Esophagus muscularis mucosa (tissue), 4 donors: ENCODE measurements at places on chromosomes 4 and X.

DNA sequence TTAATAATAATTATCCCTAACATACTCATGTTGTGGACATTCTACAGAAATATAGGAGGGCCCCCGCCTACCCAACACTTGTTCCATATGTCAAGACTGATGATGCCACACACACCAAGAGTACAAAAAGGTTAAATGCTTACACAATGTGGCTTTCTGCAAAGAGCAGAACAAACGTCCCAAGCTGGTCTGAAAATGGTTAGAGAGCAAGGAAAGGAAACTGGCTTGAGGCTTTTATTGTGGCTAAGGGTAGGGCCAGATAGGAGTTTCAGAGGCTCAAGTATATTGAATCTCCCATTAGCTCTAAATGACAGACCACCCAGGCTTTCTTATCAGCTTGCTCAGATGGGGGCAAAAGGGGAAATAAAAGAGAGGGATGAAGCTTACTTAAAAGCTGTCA, 134.1 kb upstream of the C1QTNF7 start:
- DNase-seq, result no peak
- H3K4me3 ChIP-seq, result no peak overlapping the region
- peaks cover 3% of the 10 kb centered on the region for H3K4me1 ChIP-seq
- H3K27ac ChIP-seq, result no peak overlapping the region

DNA sequence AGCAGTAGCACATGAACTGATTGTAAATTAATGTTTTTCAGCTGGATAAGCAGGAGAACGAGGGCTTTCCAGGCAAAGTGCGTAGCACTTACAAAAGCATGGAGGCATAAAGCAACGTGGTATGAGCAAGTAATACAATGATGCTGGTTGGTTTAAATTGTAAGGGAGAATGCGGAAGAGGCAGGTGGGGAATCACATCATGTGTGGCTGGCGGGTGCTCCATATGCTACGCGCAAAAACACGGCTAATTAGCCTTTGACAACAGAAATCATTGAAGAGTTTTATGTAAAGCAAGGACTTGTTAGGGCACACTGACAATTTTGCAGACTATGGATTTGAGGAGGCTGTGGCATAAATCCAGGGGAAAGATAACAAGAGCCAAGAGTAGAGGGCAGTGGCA, 14.6 kb downstream of the SYTL4 start:
- no peak overlapping the region for H3K4me3 ChIP-seq
- no peaks in the 10 kb centered on the region for H3K27me3 ChIP-seq
- no peak overlapping the region for H3K27ac ChIP-seq
- DNase-seq, result no peak

DNA sequence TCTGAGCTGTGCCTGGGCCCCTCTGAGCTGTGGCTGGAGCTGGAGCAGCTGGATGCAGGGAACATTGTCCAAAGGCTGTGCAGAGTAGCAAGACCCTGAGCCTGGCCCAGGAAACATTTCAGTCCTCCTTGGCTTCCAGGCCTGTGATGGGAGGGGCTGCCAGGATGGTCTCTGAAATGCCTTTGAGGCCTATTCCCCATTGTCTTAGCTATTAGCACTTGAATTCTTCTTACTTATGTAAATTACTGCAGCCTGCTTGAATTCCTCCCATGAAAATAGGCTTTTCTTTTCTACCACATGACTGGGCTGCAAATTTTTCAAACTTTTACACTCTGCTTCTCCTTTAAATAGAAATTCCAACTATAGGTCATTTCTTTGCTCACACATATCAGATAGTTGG, 349.8 kb upstream of the KLHL4 start:
- H3K36me3 ChIP-seq, result no peaks in the 10 kb centered on the region
- no peak for DNase-seq
- no peak overlapping the region for H3K27ac ChIP-seq
- no peaks in the 10 kb centered on the region for H3K27me3 ChIP-seq
- H3K4me1 ChIP-seq, result no peaks in the 10 kb centered on the region
- no peak overlapping the region for H3K4me3 ChIP-seq

- no peak overlapping the region for H3K27ac ChIP-seq
- no peaks in the 10 kb centered on the region for H3K27me3 ChIP-seq
- no peak overlapping the region for H3K4me3 ChIP-seq
- no peaks in the 10 kb centered on the region for H3K36me3 ChIP-seq
- no peak for DNase-seq
- H3K4me1 ChIP-seq, result no peaks in the 10 kb centered on the region
Measured at GRCh38 chr4:157713342-157713741, 459.5 kb downstream of the GASK1B start.

GRCh38 chrX:155896512-155896911, 15.4 kb downstream of the VAMP7 start:
- H3K27me3 ChIP-seq, result no peaks in the 10 kb centered on the region
- H3K4me3 ChIP-seq, result no peak overlapping the region
- H3K36me3 ChIP-seq, result no peaks in the 10 kb centered on the region
- DNase-seq, result no peak
- H3K27ac ChIP-seq, result no peak overlapping the region

GRCh38 chrX:136446208-136446607, 41.5 kb upstream of the BRS3 start:
- no peaks in the 10 kb centered on the region for H3K27me3 ChIP-seq
- DNase-seq, result no peak
- no peak overlapping the region for H3K27ac ChIP-seq
- no peaks in the 10 kb centered on the region for H3K36me3 ChIP-seq
- H3K4me3 ChIP-seq, result no peak overlapping the region

GRCh38 chr4:186684889-186685309, 38.8 kb downstream of the FAT1 start:
- DNase-seq, result no peak
- H3K4me1 ChIP-seq, result peaks cover 71% of the 10 kb centered on the region
- peak overlapping the region; percentile 76 for H3K27ac ChIP-seq
- H3K27me3 ChIP-seq, result no peaks in the 10 kb centered on the region
- H3K4me3 ChIP-seq, result peak overlapping the region; percentile 33

GRCh38 chr4:5722328-5722727, 11.3 kb downstream of the EVC start:
- H3K36me3 ChIP-seq, result peaks cover 71% of the 10 kb centered on the region
- no peaks in the 10 kb centered on the region for H3K27me3 ChIP-seq
- no peak for DNase-seq
- H3K27ac ChIP-seq, result no peak overlapping the region

GRCh38 chrX:53085661-53086229, 3.6 kb downstream of the TSPYL2 start:
- no peak for DNase-seq
- H3K4me3 ChIP-seq, result peak overlapping the region; percentile 77
- H3K36me3 ChIP-seq, result peaks cover 22% of the 10 kb centered on the region

DNA sequence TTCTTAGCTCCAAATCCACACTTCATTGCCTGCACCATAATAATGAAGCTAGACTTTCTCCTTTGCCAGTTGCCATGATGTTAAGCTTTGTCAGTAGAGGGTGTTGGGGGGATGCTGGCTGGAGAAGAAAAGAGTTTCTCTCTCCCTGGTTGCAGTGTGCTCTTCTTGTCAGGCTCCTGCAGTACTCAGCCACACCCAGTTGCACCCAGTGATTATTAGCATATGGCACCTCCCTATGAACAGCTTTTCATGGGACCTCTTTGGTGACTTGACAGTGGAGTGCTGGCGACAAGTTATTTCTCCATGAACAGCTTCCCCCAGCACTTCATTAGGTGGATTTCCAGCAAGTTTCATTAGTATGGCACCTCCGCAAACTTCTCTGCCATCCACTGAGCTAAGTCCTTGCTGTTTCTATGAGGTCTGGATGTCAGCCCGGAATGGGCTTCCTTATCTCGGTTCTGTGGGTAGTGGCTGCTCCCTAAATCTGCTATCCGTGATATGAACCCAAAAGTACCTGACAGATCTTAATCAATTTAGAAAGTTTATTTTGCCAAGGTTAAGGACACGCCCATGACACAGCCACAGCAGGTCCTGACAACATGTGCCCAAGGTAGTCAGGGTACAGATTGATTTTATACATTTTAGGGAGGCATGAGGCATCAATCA, 18.8 kb upstream of the OTUD4 start:
- DNase-seq, result no peak
- H3K27ac ChIP-seq, result no peak overlapping the region
- no peaks in the 10 kb centered on the region for H3K36me3 ChIP-seq
- no peaks in the 10 kb centered on the region for H3K4me1 ChIP-seq
- H3K27me3 ChIP-seq, result no peaks in the 10 kb centered on the region

DNA sequence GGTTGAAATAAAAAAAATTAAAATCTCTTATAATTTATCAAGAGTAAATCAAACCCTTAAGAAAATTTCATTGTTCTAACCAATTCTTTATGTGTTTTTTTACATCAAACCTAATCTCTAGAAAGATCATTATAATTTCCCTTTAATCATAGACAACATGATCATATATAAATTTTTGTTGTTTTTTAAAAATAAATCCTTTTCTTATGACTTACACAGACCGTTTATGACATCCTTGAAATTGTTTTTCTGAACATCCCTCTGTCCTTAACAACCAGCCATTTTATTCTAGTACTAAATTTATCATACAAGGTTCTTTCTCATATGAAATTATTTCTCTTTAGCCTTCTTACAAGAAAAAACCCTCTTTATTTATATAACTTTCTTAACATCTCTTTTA, 62.7 kb upstream of the GABRE start:
- H3K36me3 ChIP-seq, result no peaks in the 10 kb centered on the region
- no peak overlapping the region for H3K27ac ChIP-seq
- no peaks in the 10 kb centered on the region for H3K4me1 ChIP-seq
- DNase-seq, result no peak
- H3K27me3 ChIP-seq, result no peaks in the 10 kb centered on the region
- H3K4me3 ChIP-seq, result no peak overlapping the region

- H3K27ac ChIP-seq, result no peak overlapping the region
- no peaks in the 10 kb centered on the region for H3K36me3 ChIP-seq
- no peak for DNase-seq
- no peak overlapping the region for H3K4me3 ChIP-seq
- H3K27me3 ChIP-seq, result no peaks in the 10 kb centered on the region
Measured at GRCh38 chr4:60953826-60954225, 246.3 kb upstream of the ADGRL3 start.

DNA sequence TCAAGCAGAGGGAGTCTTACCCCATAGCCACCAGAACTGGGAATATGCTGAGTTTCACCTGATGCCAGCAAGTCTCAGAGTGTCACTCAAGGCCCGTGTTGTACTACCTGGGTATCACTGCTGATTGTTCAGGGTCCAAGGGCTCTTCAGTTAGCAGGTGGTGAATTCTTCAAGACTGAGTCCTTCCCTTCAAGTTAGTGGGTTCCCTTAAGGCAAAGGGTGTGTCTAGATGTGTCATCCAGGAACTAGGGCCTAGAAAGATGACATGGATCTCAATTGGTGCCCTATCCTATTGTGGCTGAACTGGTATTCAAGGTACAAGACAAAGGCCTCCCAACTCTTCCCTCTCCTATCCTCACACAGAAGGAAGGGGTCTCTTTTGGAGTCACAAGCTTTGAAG, 159.9 kb upstream of the DIPK2B start:
- no peak for DNase-seq
- no peak overlapping the region for H3K27ac ChIP-seq
- no peaks in the 10 kb centered on the region for H3K4me1 ChIP-seq
- H3K27me3 ChIP-seq, result no peaks in the 10 kb centered on the region
- H3K4me3 ChIP-seq, result no peak overlapping the region

- H3K4me1 ChIP-seq, result peaks cover 32% of the 10 kb centered on the region
- no peak overlapping the region for H3K27ac ChIP-seq
- no peaks in the 10 kb centered on the region for H3K36me3 ChIP-seq
- H3K4me3 ChIP-seq, result no peak overlapping the region
Measured at GRCh38 chr4:54779476-54780148, 121.9 kb downstream of the KIT start.

DNA sequence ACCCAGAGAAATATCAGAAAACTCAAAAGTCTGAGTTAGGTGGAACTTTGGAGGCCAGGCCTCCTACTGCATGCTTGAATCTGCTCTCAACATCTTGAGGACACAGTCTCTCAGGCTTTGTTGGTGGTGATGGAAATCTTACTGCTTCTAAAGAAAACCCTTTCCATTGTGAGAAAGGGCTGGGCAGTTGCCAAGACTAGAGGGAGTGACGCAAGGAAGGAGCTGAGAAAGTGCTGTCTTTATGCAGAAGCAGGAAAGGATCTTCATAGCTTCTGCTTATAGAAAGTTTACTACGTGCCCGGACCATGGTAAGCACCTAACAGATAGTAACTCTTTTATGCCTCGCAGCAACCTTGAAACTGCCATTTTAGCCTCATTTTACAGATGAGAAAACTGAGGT, 2.4 kb upstream of the CRMP1 start:
- no peak for DNase-seq
- no peaks in the 10 kb centered on the region for H3K27me3 ChIP-seq
- H3K36me3 ChIP-seq, result no peaks in the 10 kb centered on the region
- H3K27ac ChIP-seq, result no peak overlapping the region
- H3K4me1 ChIP-seq, result peaks cover 17% of the 10 kb centered on the region

DNA sequence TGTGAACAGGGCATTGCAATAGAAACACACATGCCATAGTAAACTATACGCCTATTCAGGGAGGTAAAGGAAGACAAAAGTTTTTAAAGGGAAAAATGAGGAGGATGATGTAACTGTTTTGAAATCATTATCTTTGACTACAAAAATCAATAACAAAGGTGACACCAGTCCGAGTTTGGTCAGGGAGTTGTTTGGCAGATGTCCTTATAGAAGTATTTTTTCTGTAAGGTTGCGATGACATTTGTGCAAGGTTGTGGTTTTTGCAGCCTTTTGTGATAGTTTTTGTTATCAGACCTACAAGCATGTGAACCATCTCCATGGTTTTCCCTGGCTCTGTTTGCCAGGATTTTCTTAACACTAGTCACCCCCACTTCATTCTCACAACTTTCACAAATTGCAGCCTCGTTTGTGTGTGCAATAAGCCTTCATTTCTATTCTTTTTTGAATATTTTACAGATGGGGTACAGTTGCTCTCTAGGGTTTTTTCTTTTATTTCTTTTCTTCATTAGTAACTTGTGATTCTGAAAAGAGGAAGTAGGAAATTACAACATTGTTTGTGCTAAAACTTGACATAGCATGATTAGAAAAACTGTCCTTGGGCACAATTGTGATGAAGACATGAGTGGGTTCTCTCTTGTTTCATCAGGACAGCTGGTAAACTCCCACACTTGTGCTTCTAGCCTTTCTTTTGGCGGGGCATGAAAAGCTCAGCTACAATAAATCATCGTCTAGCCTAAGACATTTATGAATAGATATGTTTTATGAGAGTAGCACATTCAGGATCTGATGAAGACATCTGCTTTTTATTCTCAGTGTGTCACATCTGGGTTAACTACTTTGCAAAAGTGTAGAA, 60.2 kb upstream of the PNPLA4 start:
- H3K27ac ChIP-seq, result no peak overlapping the region
- H3K4me1 ChIP-seq, result no peaks in the 10 kb centered on the region
- no peaks in the 10 kb centered on the region for H3K36me3 ChIP-seq
- no peaks in the 10 kb centered on the region for H3K27me3 ChIP-seq
- H3K4me3 ChIP-seq, result no peak overlapping the region
